ENCODE measurements at places on chromosomes 6 and 20.

DNA sequence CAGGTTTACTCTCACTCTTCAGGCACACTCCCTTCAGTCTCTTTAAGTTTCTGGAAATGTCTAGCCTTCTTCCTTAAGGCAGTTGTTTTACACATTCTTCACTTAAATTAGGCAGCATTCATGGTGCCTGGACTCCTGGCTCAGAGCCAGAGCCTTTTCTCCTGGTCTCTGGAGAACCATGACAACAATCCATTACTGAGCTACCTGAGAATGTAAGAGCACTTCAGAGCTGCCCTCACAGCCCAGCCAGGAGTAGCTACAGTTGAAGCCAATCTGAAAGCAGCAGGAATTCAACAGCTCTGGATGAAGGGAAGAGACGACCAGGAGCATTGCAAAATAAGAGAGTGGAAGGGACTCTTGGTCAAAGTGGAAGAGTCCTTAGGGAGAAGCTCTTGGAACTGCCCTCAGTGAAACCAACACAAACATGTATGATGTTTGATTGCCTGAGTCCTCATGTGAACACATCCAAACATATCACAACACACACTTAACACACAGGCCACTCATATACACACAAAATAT is 416.8 kb upstream of the SPTLC3 start:
- DNase-seq = no peak

DNA sequence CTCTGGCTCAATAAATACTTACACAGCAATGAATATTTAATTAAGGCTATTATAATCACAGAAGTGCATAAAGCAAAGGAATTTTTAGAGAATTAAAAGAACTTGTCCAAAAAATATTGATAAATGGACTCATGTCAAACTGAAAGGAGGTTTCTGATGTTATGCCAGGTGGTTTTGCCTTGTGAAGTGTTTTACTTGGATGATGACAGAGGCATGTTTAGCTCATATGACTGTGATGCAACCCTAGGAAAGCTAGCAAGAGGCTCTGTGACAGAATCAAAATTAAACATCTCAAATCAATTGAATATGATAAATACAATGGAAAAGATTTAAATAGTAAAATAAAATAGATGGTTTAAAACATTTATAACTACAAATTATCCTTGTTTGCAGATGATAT is 137.3 kb downstream of the TMEM200A start:
- no peak for DNase-seq

- DNase-seq = no peak
These were observed 303.9 kb downstream of the FOXC1 start for GRCh38 chr6:1913577-1913976.

GRCh38 chr6:170423030-170423429 is 116.5 kb downstream of the FAM120B start:
- no peak for DNase-seq

GRCh38 chr6:165146456-165146855 is 162.9 kb downstream of the C6orf118 start:
- DNase-seq = no peak

- peak; percentile 88 for DNase-seq
These were observed 50.0 kb downstream of the SOBP start for GRCh38 chr6:107539849-107540464.

DNA sequence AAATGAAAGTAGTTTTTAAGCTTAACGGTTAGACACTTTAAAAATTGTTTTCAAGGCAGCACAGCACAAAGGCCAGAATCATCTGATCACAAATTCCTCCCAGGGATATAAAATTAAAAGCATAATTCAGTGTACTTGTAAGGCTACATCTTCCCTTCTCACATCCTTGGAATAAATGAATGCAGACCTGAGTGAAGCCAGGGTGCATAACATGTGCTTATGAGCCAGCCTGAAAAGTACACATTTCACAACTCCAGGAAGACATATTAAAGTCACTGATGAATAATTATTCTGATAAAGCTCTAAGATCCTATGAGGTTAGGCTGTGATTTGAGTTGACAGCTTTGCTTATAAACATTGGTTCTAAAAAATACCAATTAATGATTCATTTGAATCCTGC is 163.6 kb downstream of the BTBD9 start:
- DNase-seq = no peak

GRCh38 chr20:44759595-44759994 is 13.9 kb downstream of the KCNK15 start:
- DNase-seq = no peak

- no peak for DNase-seq
These were observed 62.0 kb upstream of the BMP5 start for GRCh38 chr6:55937261-55937947.

DNA sequence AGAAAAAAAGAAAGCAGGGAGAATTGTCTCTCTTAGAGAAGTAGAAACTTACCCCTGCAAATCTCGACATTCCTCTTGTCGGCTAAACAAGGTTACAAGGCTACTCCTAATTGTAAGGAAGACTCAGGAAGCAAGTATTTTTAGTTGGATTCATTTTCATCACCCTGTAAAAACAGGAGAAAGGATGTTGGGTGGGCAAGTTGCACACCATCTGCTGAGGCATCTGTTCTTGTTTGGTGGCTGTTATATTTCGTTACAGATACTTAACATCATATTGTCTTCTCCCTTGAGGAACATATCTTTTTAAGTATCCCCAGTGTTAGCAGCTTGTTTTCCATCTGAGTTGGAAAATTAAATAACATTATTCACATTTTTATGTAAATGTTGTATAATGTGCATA is 187.5 kb downstream of the PLCB4 start:
- DNase-seq = no peak

DNA sequence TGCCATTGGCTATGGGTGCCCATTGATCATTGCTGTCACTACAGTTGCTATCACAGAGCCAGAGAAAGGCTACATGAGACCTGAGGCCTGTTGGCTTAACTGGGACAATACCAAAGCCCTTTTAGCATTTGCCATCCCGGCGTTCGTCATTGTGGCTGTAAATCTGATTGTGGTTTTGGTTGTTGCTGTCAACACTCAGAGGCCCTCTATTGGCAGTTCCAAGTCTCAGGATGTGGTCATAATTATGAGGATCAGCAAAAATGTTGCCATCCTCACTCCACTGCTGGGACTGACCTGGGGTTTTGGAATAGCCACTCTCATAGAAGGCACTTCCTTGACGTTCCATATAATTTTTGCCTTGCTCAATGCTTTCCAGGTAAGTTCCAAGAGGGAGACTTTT is 16.4 kb downstream of the ADGRF4 start:
- DNase-seq = no peak

GRCh38 chr6:13234130-13234529 is 94.2 kb downstream of the TBC1D7 start:
- DNase-seq = no peak

GRCh38 chr6:56906752-56907151 is 48.2 kb upstream of the BEND6 start:
- DNase-seq = no peak

Data from NCI-H1930 (cell line).